NCI-H1105 treated with DMSO at 0.1 percent for 48 hours (cell line): ENCODE measurements at places on chromosomes 13 and 19.

DNA sequence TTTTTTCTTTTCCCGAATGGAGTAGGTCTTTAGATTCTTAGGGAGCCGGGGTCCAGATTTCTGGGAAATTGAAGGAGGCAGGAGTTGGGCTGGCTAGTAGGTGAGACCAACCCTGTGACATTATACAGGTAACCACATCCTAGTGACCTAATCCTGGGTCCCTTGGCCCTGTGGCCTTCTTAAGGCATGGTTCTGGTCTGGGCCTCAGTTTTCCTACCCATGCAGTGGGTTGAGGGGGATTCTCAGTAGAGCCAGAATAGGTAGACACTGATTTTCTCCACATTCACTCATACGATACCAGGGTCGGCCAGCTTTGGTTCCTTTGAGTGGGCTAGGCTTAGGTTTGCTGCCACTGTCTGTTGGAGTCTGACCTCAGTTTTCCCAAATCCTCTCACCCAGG, 7.2 kb downstream of the PPFIA3 start:
- DNase-seq = no peak

DNA sequence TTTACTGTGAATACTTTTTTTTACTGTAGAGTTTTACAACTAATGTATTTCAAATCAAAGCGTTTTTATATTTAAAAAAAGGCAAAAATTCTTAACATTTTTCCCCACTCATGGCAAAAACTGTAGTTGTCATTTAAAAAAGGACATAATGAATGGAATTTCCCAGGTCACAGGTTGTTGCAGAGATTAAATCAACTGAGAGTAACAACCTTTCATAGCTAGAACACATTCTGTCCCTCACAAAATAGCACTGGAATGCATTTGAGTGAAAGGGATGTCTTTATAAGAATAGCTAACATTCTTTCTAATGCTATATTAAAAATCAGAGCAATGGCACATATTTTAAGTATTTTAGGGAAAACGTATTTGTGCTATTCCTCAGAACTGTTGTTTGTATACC, 1393.3 kb upstream of the ATXN8OS start:
- DNase-seq = no peak

- DNase-seq = no peak
Observed at GRCh38 chr13:33110713-33111413, 94.6 kb downstream of the KL start.

DNA sequence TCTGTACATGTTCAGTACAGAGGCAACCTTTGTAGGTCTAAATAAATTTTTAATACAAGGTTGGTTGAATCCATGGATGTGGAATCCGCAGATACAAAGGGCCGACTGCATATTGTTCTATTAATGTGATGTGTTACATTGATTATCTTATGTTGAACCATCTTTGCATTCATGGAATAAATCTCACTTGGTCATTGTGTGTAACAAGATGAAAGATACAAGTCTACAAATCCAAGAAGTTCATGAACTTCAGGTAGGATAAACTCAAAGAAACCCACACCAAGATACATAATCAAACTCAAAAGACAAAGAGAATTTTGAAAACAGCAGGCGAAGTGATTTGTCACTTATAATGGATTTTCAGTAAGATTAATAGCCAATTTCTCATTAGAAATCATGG, 8.0 kb upstream of the TFDP1 start:
- DNase-seq = no peak

GRCh38 chr19:47608074-47608918, 638 bp upstream of the BICRA start:
- peak; percentile 81 for DNase-seq

GRCh38 chr19:30857388-30857787, 485.2 kb downstream of the ZNF536 start:
- no peak for DNase-seq

DNA sequence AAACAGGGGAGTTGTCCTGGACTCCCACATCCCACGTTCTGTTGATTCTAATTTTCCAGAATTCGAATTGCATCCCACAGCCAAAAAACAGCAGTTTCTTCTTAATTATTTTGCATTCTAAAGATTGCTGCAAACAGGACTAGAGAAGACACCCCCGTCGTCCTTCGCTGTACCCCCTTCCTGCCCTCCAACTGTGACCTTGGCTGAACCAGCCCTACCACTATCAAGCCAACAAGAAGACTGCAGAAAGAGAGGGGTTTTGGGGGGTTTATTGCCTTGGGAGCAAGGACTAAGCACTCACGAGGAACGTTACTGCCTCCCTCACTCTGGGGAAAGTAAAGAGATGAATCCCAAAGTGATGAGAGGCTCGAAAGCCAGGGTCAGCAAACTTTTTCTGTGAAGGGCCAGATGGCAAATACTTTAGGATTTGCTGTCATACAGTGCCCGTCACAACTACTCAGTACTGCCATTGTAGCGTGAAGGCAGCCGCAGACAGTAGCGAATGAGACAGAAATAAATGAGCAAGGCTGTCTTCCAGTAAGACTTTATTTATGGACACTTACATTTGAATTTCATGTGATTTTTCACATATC, 32.5 kb upstream of the KATNAL1 start:
- no peak for DNase-seq

GRCh38 chr19:6056801-6057650, 53.3 kb downstream of the RFX2 start:
- DNase-seq = no peak

GRCh38 chr19:33639035-33639681, 17.4 kb downstream of the CHST8 start:
- peak; percentile 91 for DNase-seq

GRCh38 chr13:98293570-98294142, 116.6 kb upstream of the RNF113B start:
- DNase-seq = no peak

- DNase-seq = peak; percentile 84
Observed at GRCh38 chr13:91347202-91347995, at the start of gene MIR17HG. Gene MIR17HG, plus strand, starts transcription at chr13:91347687.

DNA sequence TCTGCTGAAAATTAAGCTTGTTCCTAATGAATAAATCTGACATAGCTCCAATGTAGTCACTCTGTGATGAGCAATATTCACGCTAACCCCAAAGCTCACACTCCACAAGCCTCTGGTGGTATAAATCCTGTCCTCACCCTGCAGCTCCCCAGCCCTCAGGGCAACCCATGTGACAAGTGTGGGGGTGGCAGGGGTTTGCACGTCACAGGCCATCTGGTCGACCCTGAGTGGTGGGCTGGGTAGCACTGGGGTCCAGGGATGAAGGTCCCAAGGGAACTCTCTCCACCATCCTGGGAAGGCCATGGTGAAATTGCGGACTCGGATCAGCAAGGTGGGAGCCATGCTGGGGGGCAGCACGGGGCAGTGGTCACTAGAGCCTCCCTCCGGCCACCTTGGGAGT, 100.0 kb upstream of the SOX1 start:
- DNase-seq = no peak
